Lower lobe of right lung (tissue), 2 donors: ENCODE measurements at places on chromosomes 6 and 20. TPM values are rescaled to one million over a fixed set of nuclear protein-coding genes. Genes with fewer than 3 reads are reported as not detected.

SCRT2 gene
- not detected for total RNA-seq

SIRPB1 gene
- total RNA-seq: 35.8 TPM

SLC52A3 gene
- 1.1 TPM for total RNA-seq

NFYA gene
- 21.0 TPM for total RNA-seq

GABRR1 gene
- total RNA-seq: not detected

SRSF12 gene
- total RNA-seq: not detected

SEL1L2 gene
- not detected for total RNA-seq

RAET1E gene
- not detected for total RNA-seq

SLC17A3 gene
- total RNA-seq: not detected

MLN gene
- total RNA-seq: not detected

MPIG6B gene
- 2.6 TPM for total RNA-seq
